Cortex of kidney (tissue), 1 donor: ENCODE measurements at places on chromosomes 2 and 18.

DNA sequence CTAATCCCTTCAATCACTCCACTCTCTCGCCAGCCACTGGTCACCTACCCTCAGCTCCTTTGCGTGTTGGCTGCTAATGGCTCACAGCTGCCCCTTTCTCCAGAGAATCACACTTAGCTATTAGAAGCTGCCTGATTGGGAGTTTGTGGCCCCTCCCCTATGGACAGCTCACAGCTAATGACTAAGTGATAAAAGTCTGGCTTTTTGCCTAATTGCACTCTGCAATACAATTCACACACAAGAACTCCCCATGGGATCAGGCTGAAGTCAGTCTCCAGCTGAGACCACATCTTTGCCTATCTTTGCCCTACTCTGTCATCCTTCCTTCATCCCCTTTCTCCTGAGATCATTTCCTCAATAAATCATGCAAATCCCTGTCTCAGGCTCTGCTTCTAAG, 701.9 kb upstream of the RAB6C start:
- DNase-seq, result no peak

GRCh38 chr18:7242926-7243325, 12.0 kb downstream of the LRRC30 start:
- DNase-seq, result no peak

DNA sequence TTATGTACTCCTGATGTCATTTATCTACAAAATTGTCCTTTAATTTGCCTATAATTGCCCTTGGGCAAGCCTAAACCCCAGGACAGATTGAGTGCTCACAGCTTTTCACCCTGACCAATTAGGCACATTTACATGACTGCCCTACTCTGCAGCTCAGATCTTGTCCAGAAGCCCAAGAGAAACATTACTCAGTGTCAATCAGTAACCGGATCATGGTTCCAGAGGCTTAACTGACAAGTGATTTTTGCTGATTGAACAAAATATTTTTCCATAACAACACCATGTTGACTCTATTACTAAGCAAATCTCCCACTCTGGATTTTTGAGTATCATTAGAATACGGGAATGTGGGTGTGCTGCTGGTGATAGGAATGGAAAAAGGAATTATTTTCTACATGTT, 465.4 kb upstream of the TNP1 start:
- DNase-seq, result no peak

DNA sequence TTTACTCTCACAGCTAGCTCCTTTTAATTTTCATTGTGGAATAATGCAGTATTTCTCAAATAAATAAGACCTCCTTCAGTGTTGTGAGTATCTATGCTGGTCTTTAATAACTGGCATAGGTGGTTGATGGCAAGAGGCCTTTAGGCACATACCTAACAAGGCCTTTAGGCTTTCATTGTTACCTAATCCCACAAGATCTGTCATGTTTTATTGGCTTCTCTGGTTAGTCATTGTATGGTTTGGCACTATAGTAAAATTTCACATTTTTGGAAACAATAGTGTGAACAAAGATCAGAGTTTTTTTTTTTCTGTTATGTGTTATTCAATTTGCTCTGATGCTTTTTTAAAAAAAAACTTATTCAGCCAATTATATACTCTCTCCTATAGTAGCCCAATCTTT, 89.8 kb upstream of the NEUROD1 start:
- DNase-seq, result no peak

DNA sequence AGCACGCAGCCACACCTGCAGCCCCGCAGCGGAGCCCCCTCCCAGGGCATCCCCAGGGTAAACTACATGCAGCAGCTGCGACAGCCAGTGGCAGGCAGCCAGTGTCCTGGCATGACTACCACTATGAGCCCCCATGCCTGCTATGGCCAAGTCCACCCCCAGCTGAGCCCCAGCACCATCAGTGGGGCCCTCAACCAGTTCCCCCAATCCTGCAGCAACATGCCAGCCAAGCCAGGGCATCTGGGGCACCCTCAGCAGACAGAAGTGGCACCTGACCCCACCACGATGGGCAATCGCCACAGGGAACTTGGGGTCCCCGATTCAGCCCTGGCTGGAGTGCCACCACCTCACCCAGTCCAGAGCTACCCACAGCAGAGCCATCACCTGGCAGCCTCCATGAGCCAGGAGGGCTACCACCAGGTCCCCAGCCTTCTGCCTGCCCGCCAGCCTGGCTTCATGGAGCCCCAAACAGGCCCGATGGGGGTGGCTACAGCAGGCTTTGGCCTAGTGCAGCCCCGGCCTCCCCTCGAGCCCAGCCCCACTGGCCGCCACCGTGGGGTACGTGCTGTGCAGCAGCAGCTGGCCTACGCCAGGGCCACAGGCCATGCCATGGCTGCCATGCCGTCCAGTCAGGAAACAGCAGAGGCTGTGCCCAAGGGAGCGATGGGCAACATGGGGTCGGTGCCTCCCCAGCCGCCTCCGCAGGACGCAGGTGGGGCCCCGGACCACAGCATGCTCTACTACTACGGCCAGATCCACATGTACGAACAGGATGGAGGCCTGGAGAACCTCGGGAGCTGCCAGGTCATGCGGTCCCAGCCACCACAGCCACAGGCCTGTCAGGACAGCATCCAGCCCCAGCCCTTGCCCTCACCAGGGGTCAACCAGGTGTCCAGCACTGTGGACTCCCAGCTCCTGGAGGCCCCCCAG, 254.1 kb downstream of the GLI2 start:
- no peak for DNase-seq

- no peak for DNase-seq
Measured at GRCh38 chr18:73940721-73941120, 206.9 kb downstream of the FBXO15 start.

DNA sequence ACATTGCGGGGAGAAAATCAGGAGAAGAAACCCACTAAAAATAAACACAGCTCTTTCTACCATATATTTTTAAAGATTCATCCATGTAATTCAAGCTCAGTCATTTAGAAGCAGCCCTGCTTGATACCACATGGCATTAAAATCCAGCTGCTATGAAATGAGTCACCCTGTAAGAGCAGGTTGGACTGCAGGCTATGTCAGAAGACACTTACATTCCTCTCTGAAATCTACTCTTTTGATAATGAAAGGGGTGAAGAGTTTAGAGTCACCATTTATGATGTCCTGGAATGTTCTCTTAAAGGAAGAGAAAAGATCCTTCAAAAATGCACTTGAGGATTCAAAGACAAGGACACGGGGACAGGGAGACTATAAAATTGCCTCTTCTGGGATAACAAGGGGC, 100.6 kb upstream of the APCDD1 start:
- DNase-seq, result no peak

DNA sequence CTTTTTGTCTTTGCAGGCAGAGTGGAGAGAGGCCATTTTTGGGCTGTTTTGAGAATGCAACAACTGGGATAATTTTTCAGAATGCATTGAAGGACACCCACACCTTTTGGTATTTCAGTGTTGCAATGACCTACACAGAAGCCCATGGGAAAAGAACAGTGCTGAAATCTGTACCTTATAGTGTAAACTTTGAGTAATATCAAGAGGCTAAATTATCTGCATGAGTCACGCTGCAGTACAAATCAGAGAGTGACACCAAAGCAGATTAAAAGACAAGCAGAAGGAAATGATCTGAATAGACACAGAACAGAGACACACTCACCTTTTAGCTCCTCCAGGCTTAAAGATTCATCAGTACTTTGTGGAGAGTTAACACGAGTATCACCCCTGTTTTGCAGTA, 265.3 kb downstream of the PAX3 start:
- DNase-seq, result no peak

- no peak for DNase-seq
Measured at GRCh38 chr2:38266382-38267061, 110.6 kb downstream of the ATL2 start.

DNA sequence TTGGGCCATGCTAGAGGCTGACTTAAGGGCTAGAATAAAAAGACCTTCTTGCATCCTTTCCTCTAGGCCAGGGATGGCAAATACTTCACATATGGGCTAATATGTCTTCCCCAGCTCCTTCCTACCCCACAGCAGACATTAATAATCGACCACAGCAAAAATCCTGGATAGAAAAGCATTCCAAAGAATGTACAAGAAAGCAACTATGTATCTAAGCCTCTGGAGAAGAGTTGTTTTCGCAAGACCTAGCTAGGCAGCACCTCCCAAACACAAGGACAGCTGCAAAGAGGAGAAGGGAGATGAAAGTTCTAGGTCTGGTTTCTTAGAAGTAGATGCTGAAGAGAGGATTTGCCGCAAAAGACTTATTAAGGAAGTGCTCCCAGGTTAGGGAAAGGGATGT, 372.6 kb downstream of the SLC4A3 start:
- DNase-seq, result no peak
